ENCODE measurements at places on chromosomes 4 and X. TPM values are rescaled to one million over a fixed set of nuclear protein-coding genes. Genes with fewer than 3 reads are reported as not detected.
A peak's percentile ranks its signal among the peaks of the same experiment; 100 is the strongest.

- no peak for DNase-seq
- H3K4me3 ChIP-seq: no peak overlapping the region
- H3K27me3 ChIP-seq: no peaks in the 10 kb centered on the region
- H3K36me3 ChIP-seq: no peaks in the 10 kb centered on the region
These were observed 577.0 kb downstream of the SPOCK3 start for GRCh38 chr4:166657261-166657660.

DNA sequence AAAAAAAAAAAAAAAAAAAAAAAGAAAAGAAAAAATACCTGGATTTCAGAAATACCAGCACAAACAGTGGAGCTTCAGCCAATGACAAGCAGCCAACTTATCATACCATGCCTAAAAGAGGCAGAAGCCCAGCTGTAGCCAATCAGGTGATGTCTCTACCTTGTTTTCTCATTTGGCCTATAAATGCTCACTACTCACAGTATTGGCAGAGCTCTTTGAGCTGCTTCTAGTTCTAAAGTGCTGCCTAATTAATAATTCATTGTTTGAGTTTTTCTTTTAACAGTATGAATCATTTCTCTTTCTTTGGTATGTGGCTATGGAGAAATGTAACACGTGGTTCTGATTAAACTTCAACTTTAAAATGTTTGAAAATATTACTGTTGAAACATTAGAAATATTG is 188.8 kb upstream of the TECRL start:
- no peak overlapping the region for H3K27ac ChIP-seq
- H3K36me3 ChIP-seq: no peaks in the 10 kb centered on the region
- no peak overlapping the region for H3K4me3 ChIP-seq
- no peaks in the 10 kb centered on the region for H3K27me3 ChIP-seq
- DNase-seq: no peak
- no peaks in the 10 kb centered on the region for H3K4me1 ChIP-seq

DNA sequence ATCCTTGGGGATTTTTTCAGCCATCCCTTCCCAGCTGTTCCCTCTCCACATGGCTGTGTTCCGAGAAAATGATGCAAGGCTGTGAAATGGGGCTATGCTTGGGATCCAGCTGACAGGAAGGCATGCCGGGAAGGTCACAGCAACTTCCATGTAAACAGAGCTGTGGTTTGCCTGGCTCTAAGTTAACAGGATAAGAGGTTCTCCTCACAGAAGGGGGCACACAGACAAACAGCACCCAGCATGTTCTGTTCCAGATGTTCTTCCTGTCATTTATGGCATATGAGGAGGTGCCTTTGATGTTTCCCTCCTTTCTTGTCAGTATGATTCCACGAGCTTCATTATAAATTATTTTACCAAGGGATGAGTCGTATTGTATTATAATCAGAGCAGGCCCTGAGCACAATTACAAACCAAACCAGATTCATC is 220.7 kb downstream of the ANTXR2 start:
- no peaks in the 10 kb centered on the region for H3K4me1 ChIP-seq
- H3K4me3 ChIP-seq: no peak overlapping the region
- no peaks in the 10 kb centered on the region for H3K27me3 ChIP-seq
- peak; percentile 40 for DNase-seq
- no peaks in the 10 kb centered on the region for H3K36me3 ChIP-seq
- H3K27ac ChIP-seq: no peak overlapping the region

Gene CTSO
- 0.57 TPM for total RNA-seq

Gene NUDT10
- total RNA-seq: not detected
